ENCODE measurements at places on chromosomes 11 and 22.

DNA sequence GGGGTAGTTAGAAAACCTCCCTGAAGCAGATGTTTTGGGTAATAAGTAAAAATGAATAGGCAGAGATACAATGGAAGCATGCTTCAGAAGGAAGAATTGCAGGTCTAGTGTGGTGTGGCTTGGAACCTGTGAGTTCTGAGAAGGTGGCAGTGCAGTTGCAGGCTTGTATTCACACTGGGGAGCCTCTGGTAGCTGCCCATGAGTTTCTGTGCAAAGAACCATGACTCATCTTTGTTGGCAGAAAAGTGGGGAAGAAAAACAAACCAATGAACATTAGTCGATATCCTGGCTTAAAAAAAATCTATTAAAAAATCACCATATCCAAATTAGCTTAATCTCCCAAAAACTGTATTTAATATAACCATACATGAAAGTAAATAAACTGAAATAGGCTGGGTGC lies 232.6 kb downstream of the FAT3 start:
- DNase-seq = no peak

GRCh38 chr22:39289975-39290720 lies 29.3 kb downstream of the RPL3 start:
- DNase-seq = no peak

DNA sequence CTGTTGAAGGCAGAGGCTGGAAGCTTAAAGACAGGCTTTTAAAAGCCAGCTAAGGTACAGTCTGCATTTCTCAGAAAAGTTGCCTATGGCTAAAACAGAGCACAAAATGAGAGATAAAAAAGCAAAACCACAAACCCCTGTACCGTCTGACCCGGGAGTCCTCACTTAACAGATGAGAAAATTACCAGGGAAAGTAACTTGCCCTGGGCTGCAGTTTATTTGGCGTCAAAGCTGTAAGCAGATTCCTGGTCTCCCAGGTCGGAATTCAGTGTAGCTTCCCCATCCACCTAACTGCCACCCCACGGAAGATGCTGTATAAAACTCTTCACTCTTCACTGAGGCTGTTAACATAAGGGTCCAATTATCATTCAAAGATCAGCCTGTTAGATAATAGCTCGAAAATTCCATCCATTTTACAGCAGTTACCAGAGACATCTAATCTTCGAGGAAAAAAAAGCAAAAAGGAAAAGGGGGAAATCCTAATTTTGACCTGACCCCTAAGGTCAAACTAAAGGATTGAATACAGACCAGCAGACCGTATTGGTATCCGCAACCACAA lies 1.5 kb downstream of the TCF20 start:
- DNase-seq = no peak

- DNase-seq = no peak
These were observed 2.5 kb upstream of the POLD4 start for GRCh38 chr11:67355794-67356386.

DNA sequence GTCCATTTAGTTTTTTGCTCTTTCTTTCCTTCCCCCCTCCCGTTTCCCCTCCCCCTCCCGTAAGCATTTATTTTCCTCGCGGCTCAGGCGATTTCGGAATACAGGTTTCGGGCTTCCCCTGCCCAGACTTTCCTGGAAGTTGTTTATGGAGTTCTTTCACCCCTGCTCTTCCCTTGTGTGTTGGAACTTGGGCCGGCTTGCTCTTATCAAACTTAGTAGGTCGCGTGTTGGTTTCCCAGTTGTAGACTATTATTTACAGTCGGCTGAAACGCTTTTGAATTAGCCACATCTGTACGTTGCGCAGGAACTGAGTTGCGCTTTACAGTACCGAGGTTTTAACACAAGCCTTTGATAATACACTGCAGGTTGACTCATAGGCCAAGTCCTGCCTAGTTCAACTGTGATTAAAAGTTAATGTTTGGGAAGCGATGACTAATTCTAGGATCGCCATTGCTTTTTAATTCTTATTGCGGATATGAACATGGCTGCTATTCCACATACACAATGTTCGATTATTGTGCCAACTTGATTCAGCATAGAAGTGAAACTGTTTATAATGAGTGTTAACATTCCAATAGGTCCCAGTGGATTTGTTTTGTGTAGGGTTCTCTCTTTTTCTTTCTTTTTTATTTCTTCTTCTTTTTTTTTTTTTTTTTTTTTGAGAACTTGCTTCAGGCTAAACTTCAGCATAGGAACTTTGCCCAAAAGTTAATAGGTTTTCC lies 1.7 kb downstream of the YAP1 start:
- DNase-seq = no peak

DNA sequence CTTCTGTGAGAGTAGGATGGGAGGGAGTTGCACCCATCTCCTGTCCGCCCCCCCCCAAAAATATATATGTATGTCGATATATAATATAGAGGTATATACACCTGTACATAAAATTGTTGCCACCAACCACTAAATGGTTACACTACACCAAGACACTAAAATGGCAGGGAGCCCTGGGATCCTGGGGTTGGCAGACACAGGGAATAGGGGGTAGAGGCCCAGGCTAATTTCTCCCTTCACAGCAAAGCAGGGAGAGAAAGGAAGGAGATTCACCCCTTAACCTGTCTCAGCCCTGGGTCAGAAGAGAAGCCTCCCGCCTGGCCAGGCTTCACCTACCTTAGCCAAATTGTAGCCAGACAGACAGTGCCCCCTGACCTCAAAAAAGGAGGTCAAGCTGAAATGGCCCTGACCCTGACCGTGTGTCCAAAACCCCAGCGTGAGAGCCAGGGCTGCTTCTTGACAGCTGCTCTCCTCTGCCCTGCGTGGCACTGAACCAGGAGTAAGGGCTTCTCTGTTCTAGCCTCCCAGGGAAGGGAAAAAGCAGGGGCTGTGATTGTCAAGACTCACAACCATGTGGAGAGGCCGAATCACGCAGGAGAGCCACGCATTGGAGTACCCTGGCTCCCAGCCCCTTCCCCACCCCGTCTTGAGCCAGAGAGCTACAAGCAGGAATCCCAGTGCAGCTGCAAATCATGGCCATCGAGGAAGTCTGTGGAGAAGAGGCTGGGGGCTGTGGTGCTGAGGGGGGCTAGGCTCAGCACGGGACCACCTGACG lies 40.5 kb downstream of the SGSM3 start:
- no peak for DNase-seq

GRCh38 chr11:79437278-79437980 lies 3.4 kb downstream of the TENM4 start:
- no peak for DNase-seq

- DNase-seq = no peak
These were observed 11.1 kb downstream of the SLC35E4 start for GRCh38 chr22:30646518-30647160.

GRCh38 chr11:70537576-70538571 lies 139.5 kb downstream of the CTTN start:
- no peak for DNase-seq

DNA sequence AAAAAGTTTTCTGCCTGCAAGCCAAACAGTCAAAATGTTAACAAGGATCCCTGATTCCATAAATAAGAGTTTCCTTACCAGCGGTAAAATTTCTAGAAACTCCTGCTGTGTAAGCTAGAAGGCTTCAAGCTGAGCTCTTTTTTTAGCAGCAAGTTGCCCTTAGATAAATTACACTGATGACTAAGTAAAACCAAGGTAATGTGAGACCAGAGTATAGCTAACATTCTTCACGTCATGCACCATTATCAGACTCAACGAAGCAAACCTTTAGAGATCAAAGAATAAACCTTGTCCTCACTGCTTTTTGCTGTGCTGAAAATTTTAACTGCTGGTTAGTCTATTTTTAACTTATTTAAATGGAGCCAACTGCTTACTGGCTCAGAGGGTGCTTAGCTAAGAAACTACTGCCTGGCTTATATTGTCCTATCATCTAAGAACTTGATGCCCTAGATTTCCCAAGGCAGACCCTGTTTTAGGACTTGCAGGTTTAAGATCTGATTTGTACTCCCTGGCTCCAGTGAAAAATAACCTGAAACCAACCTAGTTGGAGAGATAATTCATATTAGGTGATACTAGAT lies 900.7 kb downstream of the JRKL start:
- DNase-seq = no peak

GRCh38 chr11:32713496-32713895 lies 81.0 kb downstream of the CCDC73 start:
- DNase-seq = peak; percentile 21

GRCh38 chr11:35615921-35616900 lies 2.0 kb upstream of the FJX1 start:
- peak; percentile 66 for DNase-seq

All from AML-193 (cell line).